H7 (cell line): ENCODE measurements at places on chromosomes 11 and 22. TPM values are rescaled to one million over a fixed set of nuclear protein-coding genes. Genes with fewer than 3 reads are reported as not detected.

The SLC6A5 gene
- total RNA-seq, result 0.30 TPM in 1 of 2 replicates, not detected in the other

The RBMXL2 gene
- total RNA-seq, result not detected in 2 replicates

The H19 gene
- total RNA-seq, result 0.62 and 1.2 TPM in 2 replicates

The SLC5A1 gene
- not detected in 2 replicates for total RNA-seq

The SERPIND1 gene
- total RNA-seq, result 0.07 TPM in 1 of 2 replicates, not detected in the other
